Stimulated activated CD8-positive, alpha-beta memory T cell treated with anti-CD3 and anti-CD28 coated beads, Interleukin-2, amount 100 ng/mL, for 1 hour (primary cell): ENCODE measurements at places on chromosomes 1 and 21.

DNA sequence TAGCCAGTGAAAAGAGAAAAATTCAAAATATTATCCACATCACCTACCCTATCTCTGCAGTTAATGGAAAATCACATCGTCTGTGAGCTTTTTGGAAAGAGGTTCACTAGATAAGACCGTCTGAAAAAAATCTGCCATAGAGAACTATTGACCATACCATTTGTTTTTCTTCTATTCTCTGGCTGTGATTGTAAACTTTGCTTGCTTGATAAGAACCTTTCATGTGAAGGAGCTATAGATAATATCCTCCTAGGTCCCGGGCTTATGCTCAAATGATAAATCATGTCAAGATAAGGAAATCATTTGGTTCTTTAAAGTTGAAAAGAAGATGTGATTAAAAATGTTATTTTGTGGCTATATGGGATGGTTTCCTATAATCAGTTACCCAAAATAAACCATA is 369.9 kb downstream of the SIPA1L2 start:
- no peak for DNase-seq

DNA sequence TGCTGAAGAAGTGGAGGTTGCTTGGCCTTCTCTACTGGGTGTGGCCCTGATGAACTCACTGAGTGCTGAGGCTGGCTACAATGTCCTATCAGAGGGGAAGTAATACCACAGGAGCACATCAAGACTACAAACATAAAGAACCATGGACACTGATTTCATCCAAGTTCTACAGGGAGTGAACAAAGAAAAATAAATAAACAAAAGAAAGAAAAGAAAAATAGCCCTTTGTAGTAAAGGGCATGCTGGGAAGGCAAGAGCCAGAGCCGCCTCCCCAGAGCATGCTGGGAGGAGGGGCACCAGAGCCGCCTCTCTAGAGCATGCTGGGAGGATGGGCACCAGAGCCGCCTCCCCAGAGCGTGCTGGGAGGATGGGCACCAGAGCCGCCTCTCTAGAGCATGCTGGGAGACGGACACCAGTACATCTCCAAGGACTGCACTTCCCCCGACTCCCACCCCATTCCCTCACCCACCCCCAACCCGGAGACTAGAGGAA is 65.9 kb downstream of the LAMC2 start:
- DNase-seq = no peak

GRCh38 chr1:108601708-108602410 is 42.0 kb downstream of the EEIG2 start:
- no peak for DNase-seq

- no peak for DNase-seq
These were observed 4.1 kb downstream of the KRTAP21-3 start for GRCh38 chr21:30714456-30714855.

DNA sequence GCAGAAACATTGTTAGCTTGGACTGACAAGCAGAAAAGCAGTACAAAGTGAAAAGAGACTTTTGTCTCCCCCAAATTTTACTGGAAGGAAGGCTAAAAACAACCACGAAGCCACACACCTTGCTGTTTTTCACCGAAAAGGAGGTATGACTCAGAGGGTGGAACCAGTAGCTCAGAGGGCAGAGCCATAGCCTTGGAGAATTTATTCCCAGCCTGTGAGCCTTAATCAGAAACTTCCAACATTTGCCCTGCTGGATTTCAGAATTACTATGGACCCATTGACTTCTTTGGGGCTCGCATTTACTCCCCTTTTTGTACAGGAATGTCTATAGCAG is 32.0 kb downstream of the RPS6KC1 start:
- no peak for DNase-seq

GRCh38 chr1:44262816-44263567 is 49.7 kb downstream of the DMAP1 start:
- DNase-seq = no peak

- DNase-seq = no peak
These were observed 49.4 kb upstream of the DESI2 start for GRCh38 chr1:244603498-244603897.

- DNase-seq = no peak
These were observed 181.0 kb downstream of the DHRS3 start for GRCh38 chr1:12436817-12437599.

DNA sequence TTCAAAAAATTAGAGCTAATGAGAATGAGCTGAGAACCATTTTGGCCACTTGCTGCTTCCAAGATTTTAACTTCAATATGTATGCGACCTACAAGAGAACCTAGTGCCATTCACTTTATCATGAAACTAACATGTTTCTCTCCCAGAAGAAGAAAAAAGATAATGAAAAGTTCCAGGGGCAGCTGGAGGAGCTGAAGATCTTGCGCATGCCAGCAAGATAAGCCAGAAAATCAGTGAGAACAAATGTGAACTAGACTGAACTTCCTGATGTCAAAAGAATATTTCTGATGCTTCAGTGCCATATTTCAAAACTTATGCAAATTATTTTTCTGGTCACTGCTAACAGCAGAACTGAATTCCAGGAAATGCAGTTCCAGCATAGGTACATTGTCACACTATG is 1265.1 kb downstream of the BRINP3 start:
- no peak for DNase-seq

DNA sequence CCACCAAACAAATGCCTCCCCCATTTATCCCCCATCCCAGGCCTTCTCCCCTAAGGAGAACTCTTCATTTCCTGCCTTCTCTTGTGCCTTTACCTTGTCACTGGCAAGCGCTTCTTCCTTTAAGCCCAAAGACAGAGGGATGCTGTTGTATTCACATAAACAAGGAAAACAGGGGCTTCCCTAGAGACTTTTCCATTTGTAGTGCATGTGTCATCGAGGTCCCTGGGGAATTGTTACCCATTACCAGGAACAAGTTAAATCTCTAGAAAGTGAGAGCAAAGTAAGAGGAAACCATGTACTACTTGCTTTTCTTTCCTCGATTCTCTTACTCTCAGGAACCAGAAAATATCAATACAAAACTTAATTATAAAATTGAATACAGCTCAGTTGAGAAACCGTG is 114.4 kb upstream of the DPT start:
- DNase-seq = no peak

DNA sequence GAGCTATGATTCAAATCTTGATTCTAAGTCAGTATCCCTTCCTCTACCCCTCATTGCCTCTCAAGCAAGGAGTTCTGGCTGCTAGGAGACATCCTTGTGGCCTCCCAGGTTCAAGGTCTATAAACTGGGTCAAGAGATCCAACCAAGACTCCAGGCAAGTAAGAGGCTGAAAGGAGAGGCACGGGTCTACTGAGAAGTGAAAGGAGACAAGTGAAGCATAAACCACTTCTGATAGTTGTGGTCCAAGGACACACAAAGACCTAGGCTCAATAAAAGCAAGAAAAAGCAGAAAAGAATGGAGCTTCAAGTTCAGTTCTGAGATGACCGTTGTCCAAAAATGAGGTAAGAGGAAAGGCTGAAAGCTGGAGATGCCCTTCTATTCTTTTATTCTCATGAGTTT is 17.8 kb upstream of the PPP2R5A start:
- no peak for DNase-seq

DNA sequence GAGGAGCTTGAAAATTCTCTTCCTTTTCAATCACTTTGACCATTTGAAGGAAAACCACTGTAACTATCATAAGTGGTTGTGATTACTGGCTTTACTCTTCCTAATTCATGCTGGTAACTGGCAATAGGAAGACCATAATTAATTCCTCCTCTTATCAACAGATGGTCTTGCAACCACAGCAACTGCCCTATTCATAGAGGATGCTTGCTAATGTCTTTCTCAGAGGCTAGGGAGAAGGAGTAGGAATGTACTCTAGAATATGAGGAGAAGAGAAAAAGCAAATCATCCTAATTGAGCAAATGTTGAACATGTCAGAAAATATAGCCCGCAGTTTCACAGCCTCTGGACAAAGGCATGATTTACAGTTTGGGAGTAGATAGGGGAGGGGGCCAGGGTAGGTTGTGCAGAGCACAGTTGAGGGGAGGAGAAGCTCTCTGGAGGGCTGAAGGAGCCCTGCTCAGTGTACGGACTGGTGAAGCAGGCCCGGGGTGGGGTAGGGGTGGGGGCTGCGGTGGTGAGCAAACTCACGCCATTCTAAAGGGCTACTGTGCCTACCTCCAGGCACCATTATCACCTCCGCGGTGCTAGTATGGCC is 192.9 kb downstream of the PCP4 start:
- DNase-seq = no peak

DNA sequence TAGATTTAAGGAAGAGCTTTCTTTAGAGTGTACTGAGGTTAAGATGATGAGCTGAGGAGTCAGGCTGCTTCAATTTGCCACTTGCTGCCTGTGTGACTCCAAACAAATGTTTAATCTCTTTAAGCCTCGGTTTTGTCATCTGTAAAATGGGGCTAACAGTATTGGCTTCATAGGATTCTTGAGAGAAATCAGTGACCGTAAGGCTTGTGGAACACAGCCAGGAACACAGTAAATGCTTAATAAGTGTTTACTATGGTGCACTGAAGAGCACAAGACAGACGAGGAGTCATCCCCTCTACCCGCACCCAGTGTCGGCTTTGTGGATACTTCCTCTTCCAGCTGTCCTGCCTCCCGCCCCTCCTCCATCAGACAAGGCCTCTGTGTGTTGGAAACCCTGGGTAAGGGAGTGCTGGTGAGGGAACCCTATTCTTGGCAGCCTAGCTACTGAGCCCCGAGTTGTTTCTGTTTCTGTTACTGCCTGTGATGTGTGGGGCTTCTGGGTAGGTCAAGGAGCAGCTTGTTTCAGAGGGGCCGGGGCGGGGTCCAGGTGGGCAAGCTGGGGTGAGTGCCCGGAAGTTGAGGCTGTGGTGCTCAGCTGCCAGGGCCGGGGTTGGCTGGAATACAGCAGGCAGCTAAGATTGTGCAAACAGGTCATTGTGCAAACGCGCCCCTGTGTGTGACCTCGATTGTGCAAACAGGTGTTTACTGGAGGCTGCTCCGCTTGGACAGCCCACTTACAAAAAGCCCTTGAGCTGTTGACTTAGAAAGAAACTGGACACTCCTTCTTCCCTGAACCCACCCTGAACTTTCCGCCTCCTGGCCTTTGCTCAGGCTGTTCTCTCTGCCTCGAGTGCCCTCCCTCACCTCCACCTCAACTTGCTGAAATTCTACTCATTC is 4.0 kb upstream of the CSF3R start:
- DNase-seq = no peak

- no peak for DNase-seq
These were observed 51.7 kb downstream of the RASSF5 start for GRCh38 chr1:206558794-206559671.

GRCh38 chr1:223230161-223230881 is 87.3 kb upstream of the TLR5 start:
- no peak for DNase-seq

DNA sequence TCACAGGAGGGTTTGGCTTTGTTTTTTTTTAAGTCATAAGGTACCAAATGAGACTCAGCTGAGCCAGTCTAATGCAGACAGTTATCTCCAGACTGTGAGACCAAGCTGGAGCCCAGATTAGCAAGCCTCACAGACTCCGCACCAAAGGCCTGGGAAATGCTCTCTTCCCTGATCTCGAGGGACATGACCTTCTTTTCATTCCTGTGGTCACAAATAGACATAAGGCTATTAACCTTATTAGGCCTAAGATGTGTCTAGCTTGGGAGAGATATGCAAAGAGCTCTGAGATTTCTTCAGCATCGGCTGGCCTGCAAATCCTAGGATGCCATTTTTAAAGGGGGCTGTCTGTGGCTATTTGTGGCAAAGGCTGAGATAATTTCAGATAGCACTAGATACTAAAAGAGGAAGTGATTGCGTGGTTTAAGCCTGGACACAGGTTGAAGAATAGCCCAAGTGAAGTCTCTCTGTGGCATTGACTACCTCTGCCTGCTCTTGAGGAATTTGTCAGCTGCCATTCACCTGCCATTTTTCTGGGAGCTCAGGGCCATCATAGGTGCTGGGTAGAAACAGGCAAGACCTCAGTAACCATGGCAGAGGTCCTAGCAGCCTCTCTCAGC is 301.3 kb downstream of the SIPA1L2 start:
- DNase-seq = no peak

- DNase-seq = no peak
These were observed 44.0 kb downstream of the CDC42 start for GRCh38 chr1:22096463-22096862.

DNA sequence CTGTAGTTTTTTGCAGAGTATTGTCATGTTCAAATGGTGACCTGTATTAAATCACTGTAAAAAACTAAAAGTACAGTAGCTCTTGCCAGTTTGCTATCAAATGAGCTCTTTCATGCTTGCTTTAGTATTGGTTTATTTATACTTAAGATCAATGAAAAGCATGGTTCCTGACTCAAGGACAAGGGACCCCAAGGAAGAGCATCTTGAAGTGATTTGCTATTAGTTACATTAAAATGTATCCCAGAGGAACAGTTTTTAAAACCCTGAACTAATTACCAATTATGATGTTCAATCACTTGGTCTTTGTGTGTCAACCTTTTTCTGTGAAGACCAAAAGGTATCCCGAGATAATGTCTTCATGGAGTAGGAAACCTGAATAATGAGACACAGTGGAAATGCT is at the start of gene OR13G1:
OR13G1 (minus strand) TSS at position 101 of the 400 bp plus-strand sequence. CDS start 6,698 bp downstream, outside the sequence.
- no peak for DNase-seq

- no peak for DNase-seq
These were observed 22.0 kb upstream of the DNASE2B start for GRCh38 chr1:84376000-84376910.
